ENCODE measurements at places on chromosomes 2 and 18.

GRCh38 chr18:23902396-23902795, 112.2 kb upstream of the TTC39C start:
- DNase-seq: peak; percentile 27

DNA sequence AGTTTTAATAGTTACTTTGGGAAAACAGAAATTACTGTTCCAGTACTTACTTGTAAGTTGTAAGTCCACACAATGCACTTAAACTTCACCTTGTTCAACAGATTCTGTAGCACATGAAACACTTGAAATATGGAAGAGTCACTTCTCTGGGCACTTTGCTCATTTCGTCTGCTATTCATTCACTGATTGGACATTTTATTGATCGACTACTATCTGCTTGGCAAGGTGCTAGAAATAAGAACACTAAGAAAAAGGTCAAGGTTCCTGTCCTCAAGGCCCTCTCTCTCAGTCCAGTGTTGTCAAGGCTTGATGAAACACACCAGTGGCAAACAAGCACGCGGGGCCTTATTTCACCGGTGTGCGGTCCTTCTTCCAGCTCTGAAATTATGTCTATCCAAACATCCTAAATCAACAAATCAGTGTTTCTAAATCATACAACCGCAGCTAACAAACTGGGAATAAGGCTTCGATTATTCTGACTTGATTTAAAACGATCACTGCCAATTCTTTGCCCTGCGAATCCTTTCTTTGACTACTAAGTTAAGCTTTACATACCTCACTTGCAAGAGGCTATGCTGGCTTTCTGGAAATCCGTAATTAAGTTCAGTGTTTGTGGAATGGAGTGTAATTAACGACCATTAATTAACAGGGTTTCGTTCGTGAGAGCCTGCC, 780 bp upstream of the ITGAV start:
- DNase-seq: no peak

GRCh38 chr2:172087780-172088244, 2.5 kb downstream of the DLX1 start:
- DNase-seq: no peak

DNA sequence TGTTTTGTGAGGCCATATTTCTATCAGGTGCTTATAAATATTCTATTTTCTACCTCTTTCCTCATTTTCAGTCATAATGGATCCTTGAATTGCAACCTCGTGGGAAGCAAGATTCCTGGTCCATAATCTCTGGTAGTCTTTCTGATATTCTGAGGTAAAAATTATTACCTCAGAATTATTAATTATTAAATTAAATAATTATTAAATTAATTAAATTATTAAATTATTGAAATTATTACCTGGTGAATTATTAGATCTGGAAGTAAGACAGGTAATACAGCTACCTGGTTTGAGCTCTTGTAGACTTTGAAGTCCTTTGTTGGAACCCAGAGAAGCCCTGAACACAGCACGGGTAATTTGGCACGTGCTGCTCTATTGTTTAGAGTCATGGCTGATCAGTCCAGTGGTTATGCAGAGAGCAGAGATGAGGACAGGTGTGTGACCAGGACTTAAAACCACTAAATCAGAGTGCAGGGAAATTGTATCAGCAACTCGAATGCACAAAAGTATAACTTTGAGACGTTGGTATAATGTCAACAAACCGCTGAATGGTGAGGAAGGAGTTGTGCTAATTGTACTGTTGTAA, 46.8 kb upstream of the PTPRM start:
- no peak for DNase-seq

DNA sequence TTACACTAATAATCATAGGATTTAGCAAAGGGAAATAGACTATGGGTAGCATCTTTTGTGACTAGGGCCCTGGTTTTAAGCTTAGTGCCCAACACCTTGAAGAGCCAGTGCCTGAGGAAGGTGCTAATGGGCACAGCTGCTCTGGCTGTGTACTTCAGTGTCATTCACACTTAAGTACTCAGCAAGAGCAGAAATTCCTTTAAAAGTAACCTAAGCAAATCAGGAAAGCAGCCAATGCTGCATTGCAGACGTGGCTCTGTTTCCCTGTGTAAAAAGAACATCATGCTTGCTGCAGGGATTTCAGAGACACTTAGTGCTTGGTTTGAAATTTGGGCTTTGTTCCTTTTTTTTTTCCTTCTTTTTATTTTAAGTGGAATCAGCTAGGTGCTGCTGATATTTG, 505.4 kb downstream of the SUCLG1 start:
- no peak for DNase-seq

GRCh38 chr2:28206762-28207161, 185.9 kb upstream of the FOSL2 start:
- no peak for DNase-seq

- DNase-seq: no peak
These were observed 231.0 kb downstream of the EN1 start for GRCh38 chr2:118616432-118616831.

DNA sequence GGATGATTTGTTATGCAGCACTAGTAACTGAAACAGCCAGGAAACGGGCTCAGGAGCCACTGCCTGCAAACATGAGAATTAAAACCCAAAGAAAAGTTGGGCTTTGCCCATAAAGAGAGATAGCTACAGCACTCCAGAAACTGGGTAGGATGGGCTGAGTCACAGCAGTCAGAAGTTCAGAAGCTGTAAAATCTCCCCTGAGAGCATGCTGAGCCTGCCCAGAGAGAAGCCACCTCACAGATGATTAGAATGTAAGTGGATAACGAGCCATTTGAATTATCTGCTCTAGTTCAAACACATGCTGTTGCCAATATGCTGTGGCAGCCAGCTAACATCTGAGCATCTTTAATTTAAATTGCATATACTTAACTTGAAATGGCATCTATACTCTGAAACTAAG, 388.1 kb upstream of the ACVR2A start:
- no peak for DNase-seq

GRCh38 chr2:74448771-74449170, 6.1 kb upstream of the INO80B start:
- no peak for DNase-seq

- DNase-seq: no peak
These were observed 120.2 kb downstream of the MEIS1 start for GRCh38 chr2:66555091-66555490.

DNA sequence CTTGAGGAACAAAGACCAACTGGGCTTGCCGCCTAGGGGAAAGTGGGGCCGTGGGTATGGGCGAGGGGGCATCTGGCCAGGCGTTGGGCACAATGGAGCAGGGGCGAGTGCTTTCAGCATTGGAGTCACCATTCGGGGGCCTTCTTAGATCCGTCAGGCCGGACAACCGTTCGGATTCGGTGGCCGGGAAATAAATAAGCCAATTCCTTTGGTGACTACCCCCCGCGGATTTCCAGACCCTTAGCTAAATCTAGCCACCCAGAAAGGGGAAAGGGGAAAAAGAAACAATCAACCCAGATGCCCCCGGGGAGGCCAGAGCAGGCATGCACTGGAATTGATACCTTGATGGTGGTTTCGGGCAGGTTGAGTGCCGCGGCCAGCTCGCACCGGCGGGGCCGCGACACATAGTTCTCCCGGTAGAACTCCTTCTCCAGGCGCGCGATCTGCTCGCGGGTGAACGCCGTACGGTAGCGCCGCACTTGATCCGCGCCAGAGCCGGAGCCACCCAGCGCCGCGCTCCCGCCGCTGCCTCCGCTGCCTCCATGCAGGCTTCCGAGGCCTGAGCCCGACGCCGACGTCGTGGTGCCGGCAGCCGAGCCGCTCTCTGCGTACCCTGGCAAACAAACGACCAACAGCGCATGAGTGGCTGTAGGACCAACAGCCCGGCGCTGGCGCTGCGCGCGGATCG, 1.8 kb downstream of the EVX2 start:
- peak; percentile 23 for DNase-seq

DNA sequence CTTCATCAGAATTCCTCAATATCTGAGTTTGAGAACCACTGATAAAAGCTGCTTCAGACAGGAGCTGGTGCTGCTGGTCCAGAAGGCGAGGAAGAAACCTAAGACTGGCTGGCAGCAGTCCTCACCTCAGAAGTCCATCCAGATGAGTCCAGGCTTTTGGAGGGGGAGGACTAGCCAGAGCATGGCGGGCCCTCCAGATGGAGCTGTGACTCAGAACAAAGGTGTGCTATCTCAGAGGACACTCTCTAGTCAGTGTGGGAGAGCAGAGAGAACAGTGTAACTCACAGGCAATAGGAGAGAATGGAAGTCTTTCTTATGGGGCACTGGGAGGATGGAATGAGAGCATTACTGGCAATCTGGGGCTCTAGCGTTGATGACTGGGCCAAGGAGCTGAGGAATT, 191.4 kb downstream of the NYAP2 start:
- no peak for DNase-seq

DNA sequence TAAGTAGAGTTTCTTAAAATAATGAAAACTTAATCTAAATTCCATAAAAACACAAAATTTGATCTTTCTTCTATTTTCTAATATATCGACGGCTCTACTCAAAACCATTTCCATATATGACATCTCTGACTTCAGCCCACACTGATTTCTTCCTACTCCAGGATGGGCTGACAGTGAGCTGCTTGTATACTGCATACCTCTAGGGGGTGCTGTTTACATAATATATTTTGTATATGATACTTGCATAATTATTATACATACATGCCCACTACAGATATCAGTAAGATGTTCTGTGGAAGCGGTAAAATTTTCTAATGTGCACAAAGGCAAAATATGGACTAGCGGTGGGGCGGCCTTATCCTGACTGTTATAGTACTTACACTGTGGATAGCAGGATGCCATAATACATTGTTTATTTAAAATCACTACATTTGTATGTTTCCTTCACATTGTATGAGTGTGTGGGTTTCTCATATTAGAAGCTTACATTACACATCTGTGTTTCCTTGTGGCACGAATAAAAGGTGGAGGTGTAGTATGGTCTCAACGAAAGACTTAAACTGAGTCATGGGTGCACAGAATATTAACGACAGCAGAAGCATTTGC, 66.1 kb upstream of the NXPH2 start:
- no peak for DNase-seq

- DNase-seq: no peak
These were observed 49.7 kb upstream of the TFCP2L1 start for GRCh38 chr2:121334581-121335293.

DNA sequence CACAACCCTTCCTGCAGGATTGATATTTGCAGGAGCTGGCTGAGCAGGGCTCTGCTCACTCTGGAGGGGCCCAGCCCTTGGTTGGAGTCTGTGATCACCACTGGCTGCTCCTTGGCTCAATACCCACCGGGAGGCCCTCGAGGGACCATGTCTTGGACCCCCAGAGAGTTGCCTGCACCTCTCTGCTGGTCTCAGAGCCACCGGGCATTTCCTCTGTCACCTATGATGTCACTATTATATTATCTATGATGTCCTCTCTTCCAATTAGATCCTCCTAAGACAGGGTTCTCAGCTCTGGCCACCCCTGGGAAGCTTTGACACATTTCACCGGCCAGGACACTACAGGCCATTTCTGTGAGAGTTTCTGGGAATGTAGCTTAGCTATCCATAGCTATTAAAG, 113.1 kb downstream of the PDCL3 start:
- DNase-seq: no peak

DNA sequence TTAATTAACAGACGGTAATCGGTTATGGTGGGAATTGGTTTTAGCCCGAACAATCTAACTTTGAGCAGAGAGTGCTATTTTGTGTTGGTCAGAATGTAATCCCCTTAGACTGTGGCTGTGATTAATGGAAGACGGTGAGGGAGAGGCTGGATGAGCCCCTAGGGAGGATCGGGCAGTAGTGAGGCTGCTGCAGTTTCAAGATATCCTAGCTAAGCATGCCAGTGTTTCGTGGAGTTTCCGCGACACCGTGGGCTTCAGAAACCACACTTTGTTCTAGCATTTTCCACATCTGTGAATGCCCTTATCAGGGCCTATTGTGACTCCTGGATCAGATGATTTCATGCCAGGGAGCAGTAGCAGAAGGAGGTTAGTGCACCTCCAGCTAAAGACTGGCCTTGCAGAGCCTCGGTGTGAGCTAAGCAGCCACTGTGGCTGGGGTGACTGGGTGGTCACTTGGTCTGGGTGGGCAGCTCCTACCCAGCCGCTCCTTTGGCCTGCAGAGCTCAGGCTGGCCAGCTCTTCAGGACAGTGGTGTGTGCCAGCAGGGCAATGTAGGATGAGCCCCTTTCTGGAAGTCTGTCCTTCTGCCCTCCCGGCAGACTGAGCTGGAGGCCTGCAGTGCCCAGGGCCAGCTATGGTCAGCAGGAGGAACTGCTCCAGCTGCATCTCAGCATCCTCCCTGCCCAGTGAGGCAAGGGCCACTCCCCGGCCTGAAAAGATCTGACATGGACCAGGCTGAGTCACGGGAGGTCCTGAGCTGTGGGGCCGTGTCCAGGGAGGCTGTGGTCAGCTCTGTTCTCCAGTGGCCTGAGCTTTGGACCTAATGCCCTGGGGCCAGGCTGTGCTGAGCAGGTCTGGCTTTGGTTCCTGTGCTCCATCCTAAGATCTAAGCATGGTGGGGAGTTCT, 142.6 kb upstream of the GPC1 start:
- no peak for DNase-seq

DNA sequence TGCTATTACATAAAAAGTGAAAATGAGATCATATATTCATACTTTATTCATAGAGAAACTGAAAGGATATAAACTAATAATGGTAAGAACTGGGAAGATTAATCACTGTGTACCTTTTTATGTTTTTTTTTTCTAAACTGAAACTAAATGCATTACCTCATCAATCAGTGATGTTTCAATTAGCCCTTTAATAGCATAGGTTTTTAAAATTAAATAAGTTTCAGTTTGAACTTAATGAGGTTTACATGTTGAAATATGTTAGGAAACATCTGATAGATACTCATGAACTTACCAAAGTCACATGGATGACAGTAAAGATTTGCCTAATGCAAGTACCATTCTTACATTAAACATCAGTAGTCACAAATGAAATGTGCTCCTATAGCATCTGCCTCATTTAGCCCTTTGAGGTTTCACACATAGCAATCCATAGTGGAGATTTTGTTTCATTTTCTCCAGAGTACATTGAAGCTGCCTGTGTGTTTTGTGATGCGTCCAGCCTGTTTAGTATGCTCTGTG, 8.9 kb downstream of the MAPRE2 start:
- DNase-seq: no peak

DNA sequence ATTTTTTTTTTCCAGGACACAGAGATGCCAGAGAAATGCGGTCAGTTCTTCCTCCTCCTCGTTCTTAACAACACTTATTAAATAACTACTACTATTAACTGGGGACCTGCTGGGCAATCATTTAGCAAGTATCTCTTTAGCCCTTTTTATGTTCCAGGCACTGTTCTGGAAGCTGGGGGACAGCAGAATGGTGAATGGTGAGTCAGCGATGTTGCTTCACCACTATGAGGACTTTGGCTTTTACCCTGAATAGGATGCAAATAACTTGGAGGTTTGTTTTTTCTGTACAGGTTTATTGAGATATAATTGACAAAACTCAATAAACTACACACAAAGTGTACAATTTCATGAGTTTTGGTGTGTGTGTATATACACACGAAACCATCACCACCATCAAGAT, 179.9 kb upstream of the MSH6 start:
- DNase-seq: no peak

All from NCI-H510A (cell line).